Muscle of leg (tissue), 16 donors: ENCODE measurements at places on chromosomes 16 and 17.

DNA sequence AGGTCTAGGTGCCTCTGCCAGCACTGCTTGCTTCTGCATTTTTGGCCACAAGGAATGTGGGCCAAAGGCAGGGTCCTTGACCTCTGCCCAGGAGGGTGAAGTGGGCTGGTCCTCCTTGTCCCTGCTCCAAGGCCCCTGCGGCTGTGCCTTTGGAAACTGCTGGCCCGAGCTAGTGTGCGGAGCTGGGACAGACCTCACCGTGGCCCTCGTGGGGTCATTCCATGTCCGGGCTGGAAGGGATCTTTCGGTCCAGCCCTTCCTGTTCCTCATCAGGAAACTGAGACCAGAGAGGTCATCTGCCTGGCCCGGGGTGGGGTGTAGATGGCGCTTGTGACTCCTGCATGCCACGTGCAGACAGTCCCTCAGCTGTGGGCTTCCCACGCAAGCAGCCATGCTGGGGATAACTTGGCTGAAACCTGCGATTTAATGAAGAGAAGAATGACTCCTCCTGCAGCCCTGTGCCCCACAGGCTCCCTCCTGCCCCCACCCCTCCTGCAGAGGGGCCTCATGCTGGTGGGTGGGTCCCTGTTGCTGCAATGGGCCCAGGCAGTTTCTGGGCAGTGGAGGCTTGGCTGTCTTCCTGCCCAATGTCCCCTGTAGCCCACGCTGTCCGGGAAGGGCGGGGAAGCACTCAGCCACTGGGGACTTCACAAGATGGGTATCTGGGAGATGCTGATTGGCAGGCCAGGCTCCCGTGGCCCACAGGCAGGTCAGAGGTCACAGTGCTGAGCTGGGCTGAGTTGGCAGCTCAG lies 245.2 kb downstream of the SEC14L1 start:
- DNase-seq, result no peak

GRCh38 chr16:31441956-31442355 lies 633 bp downstream of the ZNF843 start:
- DNase-seq, result no peak

- DNase-seq, result no peak
Measured at GRCh38 chr17:36687736-36688135, 86.4 kb downstream of the MRM1 start.

DNA sequence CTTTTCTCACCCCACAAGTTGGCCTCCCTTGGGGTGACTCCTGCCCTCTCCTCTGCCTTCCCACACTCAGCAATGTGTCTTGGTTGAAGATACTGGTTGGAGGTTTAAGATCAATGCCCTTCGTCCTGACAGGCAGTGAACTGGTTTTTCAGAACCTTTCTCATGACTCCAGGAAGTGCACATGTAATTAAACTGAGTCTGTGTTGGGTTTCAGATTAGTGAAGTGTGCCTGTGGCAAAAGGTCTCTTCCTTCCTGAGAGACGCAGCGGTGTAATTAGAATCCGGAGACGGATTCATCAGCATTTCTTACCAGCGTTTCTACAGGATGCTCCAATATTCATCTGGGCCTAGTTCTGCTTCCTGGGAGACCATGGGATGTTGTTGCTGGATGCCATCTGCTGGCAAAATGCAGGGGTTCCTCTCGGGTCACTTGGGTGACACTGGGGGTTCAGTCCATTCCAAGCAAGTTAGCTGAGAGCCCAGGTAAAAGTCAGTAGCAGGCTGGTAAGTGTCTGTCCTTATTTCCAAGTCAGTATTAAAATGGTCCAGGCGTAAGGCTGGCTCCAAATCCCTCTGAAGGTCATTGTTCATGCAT lies 233.3 kb downstream of the XYLT1 start:
- no peak for DNase-seq

DNA sequence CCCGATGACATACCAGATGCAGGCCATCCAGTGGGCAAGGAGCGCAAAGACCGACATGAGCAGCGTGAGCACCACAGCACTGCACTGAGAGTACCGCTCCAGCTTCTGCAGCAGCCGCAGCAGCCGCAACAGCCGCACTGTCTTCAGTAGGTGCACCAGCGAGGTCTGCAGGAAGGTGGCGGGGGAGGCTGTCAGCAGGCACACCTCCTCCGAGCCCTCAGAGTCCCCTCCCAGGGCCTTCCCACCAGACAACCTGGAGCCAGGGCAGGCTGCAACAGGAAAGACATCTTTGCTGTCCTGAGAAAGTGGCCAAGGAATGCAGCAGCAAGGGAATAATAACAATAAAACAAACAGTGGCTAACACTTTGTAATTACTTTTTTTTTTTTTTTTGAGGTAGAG lies 9.1 kb downstream of the KCNH4 start:
- DNase-seq, result no peak

DNA sequence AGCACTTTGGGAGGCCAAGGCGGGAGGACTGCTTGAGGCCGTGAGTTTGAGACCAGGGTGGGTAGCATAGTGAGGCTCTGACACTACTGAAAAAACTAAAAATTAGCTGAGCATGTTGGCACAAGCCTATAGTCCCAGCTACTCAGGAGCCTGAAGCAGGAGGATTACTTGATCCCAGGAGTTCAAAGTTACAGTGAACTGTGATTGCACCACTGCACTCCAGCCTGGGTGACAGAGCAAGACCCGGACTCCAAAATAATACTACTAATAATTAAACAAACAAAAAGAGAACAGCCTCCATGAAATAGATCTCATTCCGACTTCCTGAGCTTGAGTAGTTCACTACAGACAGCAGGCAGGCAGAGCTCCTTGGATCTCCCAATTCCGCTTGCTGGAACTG lies 2.7 kb upstream of the RBBP6 start:
- DNase-seq, result no peak

DNA sequence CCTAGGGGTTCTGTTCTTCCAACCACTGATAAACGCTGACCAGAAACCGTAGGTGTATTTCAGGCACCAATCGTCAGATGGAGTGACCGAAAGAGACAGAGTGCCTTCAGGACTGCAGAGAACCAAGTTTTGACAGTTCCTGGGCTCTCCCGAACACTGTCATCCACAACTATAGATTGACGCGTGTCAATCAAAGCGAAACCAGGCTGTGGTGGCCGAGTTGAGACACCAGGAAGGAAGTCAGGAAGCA lies 11.9 kb upstream of the AURKB start:
- DNase-seq, result no peak

DNA sequence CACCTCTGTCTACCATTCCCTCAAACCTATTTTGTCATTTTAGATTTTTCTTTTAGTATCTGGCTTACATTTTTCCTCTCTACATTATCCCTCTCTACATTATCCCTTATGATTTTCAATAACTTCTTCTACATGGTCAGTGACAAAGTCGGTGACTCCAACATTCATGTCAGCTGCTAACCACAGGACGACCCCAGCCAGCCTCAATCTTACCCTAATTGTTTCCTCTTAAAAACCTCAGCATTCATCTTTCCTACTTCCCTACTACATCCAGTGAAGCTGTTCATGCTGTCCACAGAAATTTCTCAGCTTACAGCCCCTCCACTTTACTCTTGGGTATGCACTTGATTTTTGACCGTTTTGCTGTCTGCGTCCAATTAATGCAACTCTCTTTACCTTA lies 8.3 kb downstream of the MYH10 start:
- no peak for DNase-seq

GRCh38 chr17:75908201-75908600 lies 3.5 kb upstream of the MRPL38 start:
- DNase-seq, result no peak

GRCh38 chr16:77767211-77767610 lies 21.2 kb upstream of the VAT1L start:
- no peak for DNase-seq

GRCh38 chr17:42065201-42065600 lies 14.8 kb upstream of the C17orf113 start:
- DNase-seq, result no peak

- no peak for DNase-seq
Measured at GRCh38 chr17:77619851-77620250, 338.7 kb upstream of the TNRC6C start.

GRCh38 chr17:17985555-17985954 lies 12.9 kb downstream of the DRC3 start:
- no peak for DNase-seq

DNA sequence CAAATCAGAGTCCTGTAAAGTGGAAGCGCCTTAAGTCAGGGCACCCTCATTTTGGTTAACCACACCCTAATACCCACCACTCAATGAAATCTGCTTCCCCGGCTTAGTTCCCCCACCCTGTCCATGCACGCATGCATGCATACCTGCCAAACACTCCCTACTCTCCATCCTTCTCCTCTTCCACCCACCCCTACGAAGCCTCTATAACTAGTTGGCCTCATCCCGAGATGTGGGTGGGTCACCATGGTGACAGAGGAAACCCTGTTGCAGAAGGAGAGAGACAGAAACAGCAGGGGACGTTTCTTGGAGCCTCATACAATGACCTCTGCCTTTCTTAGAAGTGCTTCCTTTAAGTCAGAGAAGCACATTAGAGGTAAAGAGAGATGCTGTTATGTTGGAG lies 46.8 kb upstream of the DNAH9 start:
- DNase-seq, result no peak

DNA sequence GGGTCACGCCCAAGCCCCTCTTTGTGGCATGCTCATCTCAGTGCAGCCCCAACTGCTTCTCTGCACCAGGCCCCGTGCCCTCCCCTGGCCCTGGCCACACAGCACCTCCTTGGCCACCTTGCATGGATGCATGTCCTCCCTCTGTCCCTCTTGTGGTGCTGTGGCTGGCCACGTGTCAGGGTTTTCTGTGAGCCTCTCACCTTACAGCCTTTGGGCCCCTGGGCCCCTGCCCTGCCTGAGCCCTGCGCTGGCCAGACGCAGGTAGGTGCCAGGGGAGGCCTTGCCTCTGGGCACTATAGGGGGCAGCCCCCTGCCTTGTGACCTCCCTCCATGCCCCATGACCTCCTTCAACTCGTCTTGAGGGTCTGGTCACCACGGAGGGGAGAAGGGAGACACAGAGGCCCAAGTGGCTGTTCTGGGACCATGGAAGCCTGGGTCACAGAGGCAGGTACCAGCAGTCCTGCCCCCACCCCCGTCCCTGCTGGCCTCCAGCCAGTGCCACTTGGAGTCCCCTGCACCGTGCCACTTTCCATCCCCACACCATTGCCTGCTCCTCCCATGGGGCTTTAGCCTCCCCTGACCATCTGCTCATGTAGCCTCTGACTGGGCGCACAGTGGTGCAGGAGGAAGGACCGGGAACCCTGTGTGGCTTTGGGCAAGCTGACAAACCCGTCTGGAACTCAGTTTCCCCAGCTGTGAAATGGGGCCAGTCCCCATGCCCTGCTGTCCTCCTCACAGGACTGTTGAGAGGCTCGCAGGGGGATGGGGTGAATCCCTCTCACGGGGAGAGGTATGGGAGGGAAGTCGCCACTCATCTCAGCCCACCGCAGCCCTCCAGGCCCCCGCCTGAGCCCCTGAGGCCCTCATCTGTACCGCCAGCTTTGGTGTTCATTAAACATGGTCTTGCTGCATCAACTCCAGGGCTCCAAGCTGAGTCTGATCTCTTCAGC lies 11.5 kb upstream of the ATP6V0C start:
- peak; percentile 31 for DNase-seq

DNA sequence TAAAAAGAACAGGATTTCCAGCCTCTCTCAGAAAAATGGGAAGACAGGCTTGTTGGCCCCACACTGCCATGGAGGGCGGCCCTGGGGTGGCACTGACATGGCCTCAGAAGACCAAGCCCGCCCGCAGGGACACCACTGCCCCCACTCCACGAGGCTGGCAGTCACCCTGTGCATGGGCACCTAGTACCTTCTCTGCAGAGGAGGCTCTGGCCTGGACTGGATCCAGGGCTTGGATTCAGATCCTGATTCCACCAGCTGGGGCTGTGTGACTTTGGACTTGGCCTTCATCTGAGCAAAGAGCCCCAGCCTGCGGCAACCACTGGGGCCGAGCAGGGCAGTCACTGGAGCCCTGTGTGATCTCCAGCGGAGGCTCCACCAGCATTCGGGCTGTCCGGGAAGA lies 16.8 kb upstream of the FASN start:
- no peak for DNase-seq

DNA sequence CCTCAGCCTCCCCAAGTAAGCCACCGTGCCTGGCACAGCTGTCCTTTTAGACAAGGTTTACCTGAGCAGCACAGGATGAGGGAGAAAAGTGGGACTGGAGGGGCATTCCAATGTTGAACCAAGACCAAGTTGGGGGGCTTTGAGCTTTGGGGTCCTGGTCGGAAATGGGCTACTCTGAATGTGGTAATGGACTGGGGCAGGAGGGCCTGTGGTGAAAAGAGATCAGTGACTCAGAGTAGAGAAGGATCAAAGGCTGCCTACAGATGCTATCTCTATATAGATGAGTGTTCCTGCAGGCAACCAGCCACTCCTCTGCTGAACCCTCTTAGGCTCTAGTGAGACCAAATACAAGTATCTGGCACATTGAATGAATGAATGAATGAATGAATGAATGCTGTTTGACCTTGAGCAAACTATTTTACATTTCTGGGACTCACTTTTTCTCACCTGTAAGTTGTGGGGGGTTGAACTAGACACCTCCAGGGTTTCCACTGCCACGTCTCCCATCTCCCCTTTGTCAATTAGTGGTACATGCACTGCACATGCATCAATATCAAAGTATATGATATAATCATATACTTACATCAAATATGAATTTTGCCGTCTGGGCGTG lies 26.3 kb upstream of the ETV4 start:
- no peak for DNase-seq

DNA sequence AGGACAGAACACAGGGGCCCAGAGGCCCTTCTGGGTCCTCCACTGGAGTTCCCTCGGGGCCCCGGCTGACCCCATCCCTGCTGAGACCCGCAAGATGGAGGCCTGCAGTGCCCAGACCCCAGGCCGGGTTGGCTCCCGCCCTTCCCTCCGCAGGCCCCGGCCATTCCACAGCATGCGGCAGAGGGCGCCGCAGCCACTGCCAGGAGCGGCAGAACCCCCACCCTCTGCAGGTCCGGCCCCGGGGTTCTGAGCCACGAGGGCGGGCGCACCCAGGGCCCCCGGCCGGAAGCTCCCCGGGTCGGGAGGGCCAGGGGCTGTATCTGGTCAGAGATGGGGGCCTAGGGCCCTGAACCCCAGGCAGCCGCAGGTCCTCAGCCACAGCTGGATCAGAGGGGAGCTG lies 2.4 kb upstream of the PERCC1 start:
- DNase-seq, result peak; percentile 53

- DNase-seq, result no peak
Measured at GRCh38 chr17:5241861-5242671, 7.4 kb upstream of the SCIMP start.
